ENCODE measurements at places on chromosomes 6 and 20.

GRCh38 chr20:7879883-7880282 lies 60.4 kb downstream of the HAO1 start:
- DNase-seq = no peak

DNA sequence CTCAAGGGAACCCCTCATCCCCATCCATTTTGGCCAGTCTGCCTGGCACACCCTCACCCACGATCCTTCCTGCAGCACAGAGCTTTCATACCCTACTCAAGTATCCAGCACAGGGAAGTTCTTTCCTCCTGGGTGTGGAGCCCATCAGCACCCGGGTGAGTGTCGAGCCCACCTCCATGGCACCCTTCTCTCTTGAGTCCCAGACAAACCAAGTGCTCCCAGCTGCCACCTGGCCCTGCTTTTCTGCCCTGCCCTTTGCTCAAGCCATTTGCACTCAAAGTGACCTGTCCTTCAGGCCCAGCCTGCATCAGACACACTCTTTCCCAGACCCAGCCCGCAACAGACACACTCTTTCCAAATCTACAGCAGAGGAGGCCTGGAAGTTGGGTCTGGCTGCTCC lies 257.2 kb downstream of the DLL1 start:
- no peak for DNase-seq

DNA sequence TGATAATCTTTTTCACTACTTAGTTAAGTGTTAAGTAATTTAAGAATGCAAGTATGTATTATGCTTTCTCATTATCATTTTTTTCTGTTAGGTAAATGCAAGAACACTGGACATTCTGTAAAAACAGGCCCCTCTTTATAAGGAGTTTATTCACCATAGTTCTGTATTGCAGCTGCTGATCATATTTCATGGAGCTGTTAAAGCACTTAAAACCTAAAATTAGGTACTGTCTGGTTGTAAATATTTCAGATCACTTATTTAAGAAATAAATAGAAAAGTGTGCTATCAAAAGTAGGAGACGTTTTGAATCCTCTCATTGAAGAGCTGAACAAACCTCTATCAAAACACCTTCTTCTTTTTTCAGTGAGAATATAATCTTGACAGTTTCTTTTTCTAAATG lies 3.9 kb downstream of the EYA4 start:
- DNase-seq = no peak

DNA sequence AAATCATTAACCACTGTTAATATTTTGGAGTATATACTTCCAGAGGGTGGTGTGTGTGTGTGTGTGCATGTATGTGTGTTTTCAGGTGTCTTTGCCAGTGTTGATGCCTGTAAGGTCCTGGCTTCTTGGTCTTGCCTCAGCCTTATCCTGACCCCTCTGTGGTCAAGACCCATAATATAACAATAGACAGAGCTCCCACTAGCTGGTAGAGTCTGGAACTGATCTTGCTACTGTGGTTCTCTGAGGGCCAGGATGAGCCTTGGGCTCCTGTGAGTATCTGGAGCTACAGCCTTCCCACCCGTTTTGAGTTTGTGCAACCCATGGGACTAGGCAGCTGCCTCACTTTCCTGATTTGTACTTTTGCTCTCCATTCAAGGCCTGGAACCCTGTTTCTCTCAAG lies 191.0 kb downstream of the IBTK start:
- DNase-seq = no peak

DNA sequence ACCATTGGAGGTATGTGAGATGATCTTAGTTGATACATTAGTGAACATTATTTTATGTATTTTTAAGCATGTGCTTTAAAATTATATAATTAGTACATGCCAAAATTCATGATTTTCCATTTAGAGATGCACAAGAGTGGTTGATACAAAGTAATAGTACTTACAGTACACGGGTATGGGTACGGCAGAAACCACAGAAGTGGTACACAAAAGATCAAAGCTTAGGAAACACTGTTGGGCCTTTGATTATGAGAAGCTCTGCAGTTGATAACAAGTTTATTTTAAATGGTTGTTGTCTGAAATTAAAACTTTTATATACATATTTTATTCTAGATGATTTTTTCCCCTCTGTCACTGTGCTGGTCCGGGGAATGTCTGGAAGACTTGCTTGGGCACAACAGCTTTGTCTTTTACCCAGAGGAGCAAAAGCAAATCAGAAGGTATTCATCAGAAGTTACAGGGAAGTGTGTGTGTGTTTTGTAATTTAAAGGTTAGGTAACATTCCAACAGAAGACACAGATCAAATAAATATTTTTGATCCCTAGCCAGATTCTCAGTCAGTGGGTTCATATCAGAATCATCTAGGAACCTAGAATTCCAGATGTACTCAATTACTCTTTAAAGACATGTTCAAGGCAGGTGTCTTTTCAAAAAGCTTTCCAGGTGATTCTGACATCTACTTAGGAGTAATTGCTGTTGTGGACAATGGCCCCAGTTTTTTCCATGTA lies 32.5 kb upstream of the ADIG start:
- DNase-seq = no peak

- peak; percentile 20 for DNase-seq
Observed at GRCh38 chr6:147506704-147507114, 1.8 kb upstream of the SAMD5 start.

DNA sequence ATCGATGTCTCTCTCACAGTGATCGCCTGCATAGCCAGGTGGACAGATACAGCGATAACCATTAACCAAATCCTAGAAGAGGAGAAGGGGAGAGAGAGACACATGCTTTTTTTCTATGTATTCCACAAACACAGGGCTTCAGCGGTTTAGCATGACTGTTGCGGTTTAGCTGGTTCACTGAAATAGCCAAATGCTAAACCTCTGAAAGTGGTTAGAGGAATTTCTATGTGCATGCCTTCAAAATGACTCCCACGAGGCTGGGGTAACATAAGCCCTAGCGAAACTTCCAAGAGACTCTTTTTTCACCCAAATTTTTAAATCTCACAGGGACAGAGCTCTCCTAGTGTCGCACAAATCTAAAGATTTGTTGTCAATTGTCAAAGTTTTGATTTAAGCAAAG lies 25.1 kb downstream of the JAG1 start:
- no peak for DNase-seq

DNA sequence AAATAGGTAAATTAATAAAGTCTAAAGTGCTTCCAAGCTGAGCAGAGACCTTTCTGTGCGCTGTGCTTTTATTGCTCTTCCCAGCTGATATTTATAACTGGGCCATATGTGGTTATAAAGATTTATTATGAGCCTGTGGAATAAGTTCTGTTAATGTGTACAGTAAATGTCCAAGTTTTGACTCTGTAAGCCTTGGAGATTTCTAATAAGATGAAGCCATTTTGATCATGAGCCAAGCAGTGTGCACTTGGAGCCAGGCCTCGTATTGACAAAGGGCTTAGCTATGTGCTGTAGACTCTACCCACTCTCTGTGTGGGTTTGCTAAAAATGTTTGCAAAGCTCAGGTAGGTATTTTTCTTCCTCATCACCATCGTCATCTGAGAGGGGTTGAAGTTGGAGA lies 361.1 kb downstream of the FOXA2 start:
- DNase-seq = no peak

DNA sequence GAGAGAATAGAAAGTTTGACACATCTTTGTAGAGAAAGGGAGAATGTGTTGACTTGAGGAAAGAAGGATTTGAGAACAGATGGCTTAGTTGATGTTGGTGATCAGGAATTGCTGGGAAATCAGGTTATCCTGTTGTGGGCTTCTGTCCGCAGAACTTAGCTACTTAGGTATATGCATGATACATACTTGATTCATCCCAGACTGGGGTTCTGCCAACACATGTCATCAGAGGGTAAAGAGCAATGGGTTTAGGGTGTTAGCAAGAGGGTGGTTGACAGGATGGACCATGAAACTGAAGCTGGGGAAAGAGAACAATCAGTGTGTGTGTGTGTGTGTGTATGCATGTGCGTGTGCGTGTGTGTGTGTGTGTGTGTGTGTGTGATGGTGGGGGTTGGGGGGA lies 50.6 kb upstream of the NELFCD start:
- DNase-seq = no peak

- no peak for DNase-seq
Observed at GRCh38 chr20:53321596-53321995, 272.0 kb downstream of the ZNF217 start.

DNA sequence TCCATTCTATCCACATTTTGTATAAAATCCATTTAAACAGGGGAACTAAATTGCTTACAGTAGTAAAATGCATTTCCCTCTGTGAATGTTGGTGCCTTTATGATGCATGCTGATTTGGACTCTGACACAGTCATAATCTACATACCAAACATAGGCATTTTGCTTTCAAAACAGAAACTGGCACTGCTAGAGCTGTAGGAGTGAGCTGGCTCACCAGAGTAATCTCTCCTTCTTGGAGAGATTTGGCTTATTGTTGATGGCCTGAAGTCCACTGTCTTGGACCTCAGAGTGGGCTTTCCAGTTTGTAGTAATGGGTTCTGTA lies 363.2 kb upstream of the FLRT3 start:
- no peak for DNase-seq

DNA sequence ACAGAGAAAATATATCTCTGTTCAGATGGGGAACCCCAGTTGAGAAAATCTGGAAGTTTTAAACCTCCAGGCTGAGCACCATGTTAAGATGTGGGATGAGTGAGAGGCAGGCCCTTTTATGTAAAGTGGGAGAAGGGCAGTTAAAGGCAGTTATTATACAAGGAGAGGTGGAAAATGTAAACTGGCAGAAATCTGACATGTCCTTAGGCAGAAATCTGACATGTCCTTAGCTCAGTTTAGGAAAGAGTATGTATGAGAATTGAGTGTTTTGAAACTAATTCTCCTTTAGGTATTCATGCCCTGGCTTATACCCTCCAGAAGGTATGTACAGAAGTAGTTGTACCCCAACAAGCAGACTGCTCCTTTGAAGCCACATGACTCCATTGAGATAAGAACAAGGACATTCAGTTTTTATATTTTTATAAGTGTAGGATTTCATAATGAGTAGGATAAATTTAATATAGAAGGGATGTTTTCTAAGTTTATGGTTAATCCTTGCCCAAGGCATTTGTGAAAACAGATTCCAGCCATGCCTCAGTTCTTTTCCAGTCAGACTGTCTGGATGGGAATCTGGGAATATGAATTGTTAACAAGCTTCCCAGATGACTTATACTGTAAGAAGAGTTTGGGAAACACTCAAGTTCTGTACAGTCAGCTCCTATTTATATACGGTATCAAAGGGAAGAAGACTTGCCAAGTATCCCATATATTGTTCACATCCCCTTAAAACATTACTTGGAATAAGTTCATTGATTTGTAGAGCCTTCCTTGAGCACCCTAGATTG lies 87.7 kb downstream of the SCAND1 start:
- DNase-seq = no peak

GRCh38 chr20:23257848-23258746 lies 92.5 kb upstream of the NXT1 start:
- peak; percentile 28 for DNase-seq

DNA sequence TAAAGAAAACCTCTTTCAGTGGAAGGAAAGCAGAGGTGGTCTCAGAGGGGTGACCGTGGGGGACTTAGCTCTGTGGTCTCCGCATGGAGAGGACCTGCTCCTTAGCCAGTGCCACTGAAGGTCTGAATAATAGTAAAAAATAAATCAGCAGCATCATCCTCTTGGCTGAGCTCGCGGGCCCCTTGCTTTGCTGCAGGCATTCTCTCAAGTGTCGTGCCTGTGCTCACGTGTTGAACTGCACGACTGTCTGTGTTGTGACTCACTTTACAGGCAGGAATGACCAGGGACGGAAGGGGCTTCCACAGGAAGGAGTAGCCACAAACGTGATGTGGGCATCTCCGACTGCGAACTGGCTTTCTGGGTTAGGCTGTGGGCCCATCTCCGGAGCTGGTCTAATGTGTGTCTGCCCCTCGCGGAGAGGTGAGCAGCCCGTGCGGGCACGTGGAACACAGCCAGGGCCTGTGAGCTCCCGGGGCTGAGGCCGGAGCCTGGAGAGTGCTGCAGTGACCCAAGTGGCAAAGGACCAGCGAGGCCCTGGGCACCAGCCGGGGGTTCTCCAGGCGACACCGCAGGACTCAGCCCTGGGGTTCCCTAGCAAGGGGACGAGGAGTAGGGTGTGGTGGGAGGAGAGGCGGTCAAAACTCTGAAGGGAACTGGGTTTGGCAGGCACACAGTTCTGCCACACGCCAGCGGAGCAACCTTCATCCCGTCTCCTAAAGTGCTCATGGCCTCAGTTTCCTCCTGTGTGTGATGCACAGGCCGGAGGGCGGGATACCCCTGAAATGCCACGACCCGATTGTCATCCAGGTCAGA lies 89.2 kb downstream of the RAMACL start:
- DNase-seq = no peak

DNA sequence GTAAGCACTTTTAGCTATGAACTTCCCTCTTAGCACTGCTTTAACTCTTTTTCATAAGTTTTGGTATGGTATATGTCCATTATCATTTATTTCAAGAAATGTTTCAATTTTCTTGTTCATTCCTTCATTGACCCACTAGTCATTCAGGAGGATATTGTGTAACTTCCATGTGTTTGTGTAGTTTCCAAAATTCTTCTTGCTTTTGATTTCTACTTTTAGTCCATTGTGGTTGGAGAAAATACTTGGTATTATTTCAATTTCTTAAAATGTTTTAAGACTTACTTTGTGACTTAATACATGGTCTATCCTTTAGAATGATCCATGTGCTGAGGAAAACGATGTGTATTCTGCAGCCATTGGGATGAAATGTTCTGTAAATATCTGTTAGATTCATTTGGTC lies 176.5 kb downstream of the CENPW start:
- DNase-seq = no peak

GRCh38 chr6:118584911-118585310 lies 36.8 kb downstream of the PLN start:
- no peak for DNase-seq

- no peak for DNase-seq
Observed at GRCh38 chr20:2873747-2874041, 413 bp downstream of the PTPRA start.

DNA sequence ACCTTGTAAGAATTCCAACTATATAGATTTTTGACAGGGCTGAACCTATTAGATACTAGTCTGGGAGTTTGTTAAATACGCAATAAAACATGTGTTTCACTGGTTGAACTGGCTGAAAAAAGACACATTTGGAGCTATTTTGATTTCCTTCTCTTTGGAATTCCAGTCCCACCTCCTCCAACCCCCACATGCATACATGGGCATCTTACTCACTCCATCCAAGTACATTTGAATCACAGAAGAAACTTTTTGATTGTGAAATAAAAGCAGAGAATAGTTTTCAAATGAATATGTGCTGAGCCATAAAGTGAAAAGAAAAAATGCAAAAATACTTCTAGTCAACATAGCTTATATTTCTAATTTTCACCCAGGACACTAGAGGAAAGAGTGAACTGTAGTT lies 33.9 kb upstream of the STXBP5 start:
- peak; percentile 84 for DNase-seq

GRCh38 chr20:37259031-37259430 lies 2.6 kb downstream of the GHRH start:
- no peak for DNase-seq

DNA sequence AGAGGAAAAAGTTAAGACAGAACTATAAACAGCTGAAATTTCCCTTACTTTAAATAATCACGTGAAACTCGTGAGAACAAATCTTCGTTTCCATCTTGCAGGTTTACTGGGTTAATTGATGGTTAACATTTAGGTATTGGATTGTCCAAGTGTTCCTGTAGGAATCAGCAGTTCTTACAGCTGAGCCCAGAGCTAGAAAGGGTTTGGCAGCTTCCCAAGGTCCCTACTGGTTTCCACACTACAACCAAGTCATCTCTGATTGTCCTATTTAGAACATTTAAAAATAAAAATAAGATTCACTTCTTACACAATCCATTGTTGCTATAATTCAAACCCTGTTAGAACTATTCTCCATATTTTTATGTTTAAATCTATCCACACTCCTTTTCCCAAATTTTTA lies 15.8 kb downstream of the MPC1 start:
- no peak for DNase-seq

Measured in fibroblast of the conjunctiva (primary cell).